Left kidney (tissue), 8 donors: ENCODE measurements at places on chromosomes 7 and 10. TPM values are rescaled to one million over a fixed set of nuclear protein-coding genes. Genes with fewer than 3 reads are reported as not detected.

DNA sequence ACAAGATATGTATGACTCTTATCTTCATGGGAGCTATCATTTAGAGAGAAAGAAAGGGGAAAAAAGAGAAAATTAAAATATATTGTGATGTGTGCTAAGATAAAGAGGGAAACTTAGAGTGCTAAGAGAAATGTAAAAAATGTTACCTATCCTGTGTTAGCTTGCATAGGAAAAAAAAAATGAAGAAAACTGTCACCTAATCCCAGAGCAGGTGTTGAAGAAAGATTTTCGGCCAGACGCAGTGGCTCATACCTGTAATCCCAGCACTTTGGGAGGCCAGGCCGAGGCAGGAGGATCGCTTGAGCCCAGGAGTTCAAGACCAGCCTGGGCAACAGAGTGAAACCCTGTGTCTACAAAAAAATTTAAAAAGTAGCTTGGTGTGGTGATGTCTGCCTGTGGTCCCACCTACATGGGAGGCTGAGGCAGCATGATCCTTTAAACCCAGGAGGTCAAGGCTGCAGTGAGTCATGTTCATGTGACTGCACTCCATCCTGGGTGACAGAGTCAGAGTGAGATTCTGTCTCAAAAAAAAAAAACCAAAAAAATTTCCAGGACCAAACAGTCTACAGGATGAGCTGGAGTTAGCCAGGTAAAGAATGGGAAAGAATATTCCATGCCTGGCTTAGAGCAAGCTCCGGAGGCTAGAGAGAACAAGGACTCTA, 2.4 kb upstream of the MKLN1 start:
- no peak for DNase-seq

DNA sequence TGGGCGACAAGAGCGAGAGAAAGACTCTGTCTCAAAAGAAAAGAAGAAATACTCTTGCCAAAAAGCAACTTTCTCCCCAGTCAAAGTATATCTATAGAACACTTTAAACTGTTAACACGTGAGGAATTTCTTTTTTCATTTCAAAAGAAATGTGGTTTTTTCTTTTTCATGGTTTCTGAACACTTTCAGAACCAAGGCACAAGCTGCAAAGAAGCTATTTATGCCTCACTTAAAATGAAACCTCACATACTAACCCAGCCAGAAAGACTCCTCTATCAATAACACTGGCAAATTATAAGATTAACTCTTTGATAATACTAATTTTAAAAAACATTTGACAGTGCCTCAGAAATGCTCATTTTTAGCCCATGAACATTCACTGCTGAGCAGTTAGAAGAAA, 20.9 kb downstream of the TBX20 start:
- DNase-seq, result no peak

The NEUROD6 gene
- polyA plus RNA-seq, result not detected

DNA sequence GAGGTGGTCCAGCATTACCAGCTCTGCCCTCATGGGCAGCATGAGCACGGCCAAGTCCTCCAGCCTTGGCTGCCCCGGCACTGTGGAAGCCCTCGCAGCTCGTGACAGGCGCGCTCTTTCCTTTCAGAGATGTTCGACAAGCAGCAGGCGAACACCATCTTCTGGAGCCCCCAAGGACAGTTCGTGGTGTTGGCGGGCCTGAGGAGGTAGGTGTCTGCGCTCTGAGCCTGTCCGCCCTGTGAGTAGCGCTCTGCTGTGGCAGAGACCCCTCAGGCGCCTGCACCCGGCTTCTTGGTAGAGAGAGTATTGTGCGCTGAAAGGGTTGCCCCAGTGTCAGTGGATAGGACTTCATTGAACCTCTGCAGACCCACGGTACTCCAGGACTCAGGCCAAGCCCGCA, 19.8 kb downstream of the EIF3B start:
- DNase-seq, result no peak

GRCh38 chr7:48004638-48005037, 24.3 kb downstream of the SUN3 start:
- DNase-seq, result no peak

DNA sequence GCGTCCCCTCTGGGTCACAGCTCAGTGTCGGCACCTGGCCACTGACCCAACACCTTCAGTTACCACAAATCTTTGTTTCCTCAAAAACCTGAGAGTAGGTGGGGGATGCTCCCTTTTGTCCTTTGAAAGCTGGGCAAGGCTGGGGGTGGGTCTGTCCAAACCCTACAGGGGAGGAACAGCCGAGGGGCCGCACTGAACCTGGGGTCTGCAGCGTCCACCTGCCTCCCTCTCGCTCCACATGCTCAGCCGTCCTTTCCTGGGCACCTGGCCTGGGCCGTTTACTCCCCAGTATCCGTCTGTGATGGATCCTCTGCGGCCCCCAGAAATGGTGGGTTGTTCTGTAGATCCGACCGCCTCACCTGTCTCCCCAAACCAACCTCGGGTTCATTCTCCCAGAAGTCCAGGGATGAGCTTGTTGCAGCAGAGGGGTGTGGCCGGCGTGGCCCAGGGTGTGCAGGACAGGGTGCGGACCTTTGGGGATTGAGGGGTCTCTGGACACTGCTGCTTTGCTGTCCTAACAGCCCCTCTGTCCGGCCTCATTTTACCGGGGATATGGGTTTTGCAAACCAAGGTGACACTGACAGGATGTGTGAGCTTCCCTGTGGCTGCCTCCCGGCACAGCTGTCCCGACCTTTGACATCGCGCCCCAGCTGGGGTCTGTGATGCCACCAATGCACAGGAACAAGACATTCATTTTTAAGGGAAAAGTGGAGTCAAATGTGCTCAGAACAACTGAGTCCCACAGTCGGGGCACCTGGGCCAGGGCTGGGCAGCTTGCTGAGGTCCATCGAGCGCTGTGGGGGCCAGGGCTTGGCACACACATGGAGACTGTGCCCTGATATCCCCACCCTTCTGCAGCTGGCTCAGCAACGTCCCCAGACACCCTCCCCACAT, 115.9 kb downstream of the VIPR2 start:
- DNase-seq, result no peak

- DNase-seq, result no peak
These were observed 12.3 kb upstream of the PANK1 start for GRCh38 chr10:89657302-89657701.

GRCh38 chr10:4916086-4916716, 47.0 kb upstream of the AKR1C1 start:
- no peak for DNase-seq

DNA sequence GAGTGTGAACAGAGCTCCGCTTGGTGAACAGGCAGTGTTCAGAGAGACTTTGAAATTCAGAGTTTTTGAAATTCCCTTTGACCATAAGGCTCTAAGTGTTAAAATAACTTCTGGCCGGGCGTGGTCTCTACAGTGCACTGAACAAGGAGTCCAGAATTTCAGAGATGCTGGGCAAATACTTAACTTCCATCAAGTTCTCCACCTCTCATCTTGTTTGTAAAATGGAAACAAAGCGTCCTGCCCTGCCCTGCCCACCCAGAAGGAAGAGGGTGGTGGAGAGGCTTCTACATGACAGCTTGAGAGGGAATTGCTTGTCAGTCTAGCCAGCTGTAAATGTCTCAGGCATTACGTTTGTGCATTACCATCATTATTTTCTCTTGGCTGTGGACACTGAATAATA, 102.6 kb downstream of the RGS10 start:
- DNase-seq, result no peak

DNA sequence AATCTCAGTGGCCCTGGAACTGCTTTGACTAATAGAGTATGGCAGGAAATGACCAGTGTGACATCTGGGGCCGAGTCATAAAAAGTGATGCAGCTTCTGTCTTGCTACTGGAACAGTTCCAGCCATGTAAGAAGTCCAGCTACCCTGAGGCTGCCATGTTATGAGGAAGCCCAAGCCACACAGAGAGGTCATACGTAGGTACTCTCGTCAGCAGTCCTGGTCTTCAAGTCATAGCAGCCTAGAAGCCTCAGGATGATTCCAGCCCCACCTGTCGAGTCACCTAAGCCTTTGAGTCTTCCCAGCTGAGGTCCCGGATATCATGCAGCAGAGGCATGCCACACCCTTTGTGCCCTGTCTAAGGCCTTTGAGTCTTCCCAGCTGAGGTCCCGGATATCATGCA, 92.1 kb downstream of the PPP1R3C start:
- no peak for DNase-seq

DNA sequence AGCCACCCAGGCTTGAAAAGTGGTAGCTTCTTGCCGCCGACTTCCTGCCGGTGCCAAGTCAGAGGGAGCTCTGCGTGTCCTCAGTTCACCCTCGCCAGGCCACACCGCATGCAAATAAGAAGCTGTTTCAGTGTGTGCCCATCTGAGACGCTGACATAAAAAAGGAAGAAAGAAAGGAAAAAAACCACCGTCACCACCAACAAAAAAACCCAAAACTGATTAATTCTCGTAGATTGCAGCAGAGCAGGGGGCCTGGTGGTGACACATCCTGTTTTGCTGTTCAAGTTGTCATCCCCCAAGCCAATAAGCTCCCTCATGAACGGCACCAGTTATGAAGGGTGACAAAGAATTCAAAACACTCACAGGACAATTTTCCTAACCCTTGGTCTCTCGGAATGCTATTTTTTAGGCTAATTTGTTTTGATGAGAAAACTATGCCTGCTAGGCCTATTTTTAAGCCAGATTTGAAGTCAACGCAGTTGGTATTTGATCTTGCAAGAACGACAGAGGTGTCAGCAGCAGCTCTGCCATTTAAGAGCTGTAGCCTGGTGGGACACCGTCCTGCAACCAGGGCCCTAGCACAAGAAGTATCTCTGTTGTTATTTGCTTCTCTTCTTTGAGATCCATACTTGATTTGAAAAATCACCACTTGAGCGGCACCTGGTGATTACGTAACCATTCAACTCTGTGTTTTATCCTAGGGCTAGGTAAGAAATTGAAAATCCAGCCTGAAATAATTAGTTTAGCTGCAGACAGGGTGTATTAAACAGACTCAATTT, 145.6 kb downstream of the PFKFB3 start:
- DNase-seq, result no peak

The GJD4 gene
- polyA plus RNA-seq, result 0.13 TPM

GRCh38 chr10:78551184-78552005, 517.4 kb upstream of the ZMIZ1 start:
- no peak for DNase-seq

DNA sequence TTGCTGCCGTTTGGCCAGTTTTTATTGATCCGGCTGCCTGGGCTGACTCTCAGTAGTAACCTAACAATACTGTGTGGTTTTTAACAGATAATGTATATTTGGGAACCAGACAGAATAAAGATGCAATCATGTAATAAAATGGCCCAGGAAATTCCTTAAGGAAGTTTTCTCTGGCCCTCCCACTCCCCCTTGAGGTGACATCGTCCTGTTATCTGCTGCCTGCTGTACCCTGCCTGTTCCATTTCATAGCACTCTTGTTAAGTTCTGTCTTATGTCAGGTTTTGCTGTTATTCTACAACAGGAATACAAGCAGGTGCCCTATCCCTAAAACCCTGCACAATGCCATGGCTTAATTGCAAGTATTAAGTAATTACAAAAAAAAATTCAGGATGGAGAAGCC, 12.5 kb downstream of the ITGB8 start:
- DNase-seq, result no peak

- no peak for DNase-seq
These were observed 12.0 kb upstream of the RHOBTB1 start for GRCh38 chr10:60955957-60956425.

DNA sequence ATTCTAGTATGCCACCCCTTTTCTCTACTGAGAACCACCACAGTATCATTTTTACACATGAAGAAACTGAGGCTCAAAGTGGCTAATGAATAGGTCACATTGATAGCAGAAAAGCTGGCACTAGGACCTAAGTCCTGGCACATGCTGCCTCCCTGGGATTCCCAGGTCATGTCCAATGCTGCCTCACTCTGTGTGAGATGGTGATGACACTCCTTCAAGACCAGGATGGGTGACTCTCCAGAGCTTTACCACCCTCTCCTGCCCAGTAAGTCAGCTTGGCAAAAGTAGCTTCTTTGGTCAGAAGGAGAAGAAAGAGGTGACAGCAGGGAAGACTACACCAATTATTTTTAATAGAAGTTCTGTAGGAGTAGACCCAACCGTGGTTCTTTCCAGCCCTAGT, 13.3 kb upstream of the AKR1B10 start:
- DNase-seq, result no peak

GRCh38 chr10:77422491-77423338, 214.9 kb downstream of the KCNMA1 start:
- no peak for DNase-seq

DNA sequence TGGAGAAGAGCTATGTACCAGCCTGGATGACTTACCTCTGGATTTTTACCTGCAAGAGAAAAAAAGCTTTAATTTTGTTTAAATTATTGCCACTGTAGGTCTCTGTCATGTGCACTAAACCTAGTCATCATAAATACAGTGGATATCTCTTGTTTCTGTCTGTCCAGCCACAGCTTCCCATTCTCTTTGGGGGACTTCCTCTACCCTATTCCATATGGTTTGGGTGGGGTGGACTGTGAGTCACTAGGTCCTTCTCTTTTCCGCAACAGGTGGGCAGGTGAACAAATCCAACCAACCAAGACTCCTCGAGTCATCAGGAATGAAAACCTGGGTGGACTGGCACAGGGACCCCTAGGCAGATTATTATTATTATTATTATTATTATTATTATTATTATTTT, 87.3 kb upstream of the CYTH3 start:
- no peak for DNase-seq
